ENCODE measurements at places on chromosomes 2 and 18.

- DNase-seq: no peak
These were observed 225.3 kb upstream of the THUMPD2 start for GRCh38 chr2:40004336-40004735.

GRCh38 chr18:28158083-28158581 lies 18.8 kb downstream of the CDH2 start:
- DNase-seq: no peak

DNA sequence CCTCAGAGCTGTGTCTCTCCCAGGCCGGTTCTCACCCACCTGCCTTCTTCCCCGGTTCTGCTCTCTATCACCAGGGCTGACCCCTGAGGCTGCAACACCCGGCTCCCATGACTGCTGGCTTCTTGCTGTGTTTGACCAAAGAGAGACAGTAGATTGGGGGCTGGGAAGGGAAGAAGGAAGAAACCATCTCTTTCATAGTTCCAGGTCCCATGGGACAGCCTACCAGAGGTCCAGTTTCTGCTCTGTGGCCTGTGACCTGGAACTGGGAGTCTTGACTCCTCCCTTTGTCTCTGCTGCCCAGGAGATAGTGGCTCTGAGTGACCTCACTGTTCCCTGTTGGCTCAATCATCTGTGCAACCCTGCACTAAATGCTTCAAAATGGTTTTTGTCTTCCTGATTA lies 38.1 kb downstream of the ALPK2 start:
- no peak for DNase-seq

GRCh38 chr2:42106257-42106816 lies 58.5 kb downstream of the PKDCC start:
- no peak for DNase-seq

DNA sequence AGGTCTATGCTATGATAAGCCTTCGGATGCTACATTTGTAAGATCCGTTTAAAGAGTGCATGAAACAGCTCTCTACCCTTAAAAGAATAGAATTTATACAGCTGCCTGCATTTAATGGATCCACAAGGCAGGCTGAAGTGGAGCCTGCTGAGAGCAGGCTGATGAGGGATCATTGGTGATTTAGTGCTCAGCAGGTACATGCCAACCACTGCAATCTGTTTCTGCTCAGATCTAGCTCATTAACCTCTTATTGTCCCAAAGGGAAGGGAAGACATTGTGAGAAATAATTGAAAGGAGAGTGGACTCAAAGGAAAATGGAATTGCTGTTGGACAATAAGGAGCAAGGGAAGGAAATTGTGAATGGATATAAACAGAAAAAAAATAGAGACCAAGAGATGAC lies 822.6 kb downstream of the TRIB2 start:
- DNase-seq: no peak
